ENCODE measurements at places on chromosomes 4 and X.

DNA sequence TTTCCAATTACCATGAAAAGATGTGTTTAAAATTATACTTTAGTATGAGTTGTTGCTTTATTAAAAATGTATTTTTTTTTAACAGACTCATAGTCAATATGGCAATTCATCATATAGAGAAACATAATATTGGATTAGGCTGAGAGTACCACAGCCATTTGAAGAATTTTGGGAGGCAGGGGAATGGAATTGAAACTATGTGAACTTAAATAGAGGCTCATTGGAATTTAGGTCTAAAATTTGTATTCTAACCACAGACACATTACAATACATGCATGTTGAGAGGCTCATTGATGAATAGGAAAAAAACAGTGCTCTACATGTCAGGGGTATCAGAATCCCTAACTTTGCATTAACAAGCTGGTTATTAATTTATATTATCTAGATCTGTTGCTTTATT lies 269.6 kb downstream of the DKK2 start:
- no peak overlapping the region for H3K4me3 ChIP-seq
- H3K36me3 ChIP-seq: no peaks in the 10 kb centered on the region
- H3K27ac ChIP-seq: no peak overlapping the region
- no peak for DNase-seq
- H3K27me3 ChIP-seq: no peaks in the 10 kb centered on the region

GRCh38 chr4:83389037-83389720 lies 54.5 kb upstream of the HPSE start:
- H3K4me3 ChIP-seq: no peak overlapping the region
- no peaks in the 10 kb centered on the region for H3K36me3 ChIP-seq
- no peak overlapping the region for H3K27ac ChIP-seq
- no peaks in the 10 kb centered on the region for H3K27me3 ChIP-seq

DNA sequence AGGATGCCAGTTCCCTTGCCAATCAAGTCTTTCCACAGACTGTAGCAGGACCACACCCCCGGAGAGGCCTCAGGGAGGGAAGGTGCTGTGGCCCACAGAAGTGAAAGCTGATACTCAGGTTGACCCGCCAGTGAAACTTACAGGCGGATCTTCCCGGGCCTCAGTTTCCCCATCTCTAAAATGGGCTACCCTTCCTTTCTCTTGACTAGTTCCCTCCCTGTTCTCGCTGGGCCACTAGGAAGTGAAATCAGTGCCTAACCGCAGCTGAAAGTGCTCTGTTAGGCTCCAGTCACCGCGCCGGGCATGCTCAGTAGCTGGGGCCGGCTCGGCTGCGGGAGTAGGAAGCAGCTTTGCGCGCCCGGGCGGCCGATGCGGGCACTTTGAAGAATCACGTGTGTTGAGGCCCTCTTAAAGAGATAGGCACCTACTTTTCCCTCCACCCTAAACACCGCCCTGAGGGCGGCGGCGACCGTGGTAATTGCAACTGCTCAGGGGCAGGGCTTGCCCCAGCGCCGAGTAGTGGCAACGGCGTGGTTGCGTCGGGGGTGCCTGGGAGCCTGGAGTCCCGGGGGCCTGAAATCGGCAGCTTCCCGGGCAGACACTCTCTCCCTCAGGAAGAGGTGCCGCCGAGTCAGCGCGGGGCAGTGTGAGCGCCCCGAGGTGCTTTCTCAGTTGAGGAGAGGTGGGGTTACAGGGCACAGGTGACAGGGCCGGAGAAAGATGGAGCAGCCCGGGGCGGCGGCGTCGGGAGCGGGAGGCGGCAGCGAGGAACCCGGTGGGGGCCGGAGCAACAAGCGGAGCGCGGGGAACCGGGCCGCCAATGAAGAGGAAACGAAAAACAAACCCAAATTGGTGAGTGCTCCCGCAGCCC lies at the start of gene DIAPH2:
DIAPH2 (plus strand) TSS at position 504 of the 871 bp plus-strand sequence.
- peaks cover 46% of the 10 kb centered on the region for H3K4me1 ChIP-seq
- H3K27me3 ChIP-seq: peaks cover 21% of the 10 kb centered on the region
- peak within 1 kb of the TSS; percentile 98 for H3K4me3 ChIP-seq

DNA sequence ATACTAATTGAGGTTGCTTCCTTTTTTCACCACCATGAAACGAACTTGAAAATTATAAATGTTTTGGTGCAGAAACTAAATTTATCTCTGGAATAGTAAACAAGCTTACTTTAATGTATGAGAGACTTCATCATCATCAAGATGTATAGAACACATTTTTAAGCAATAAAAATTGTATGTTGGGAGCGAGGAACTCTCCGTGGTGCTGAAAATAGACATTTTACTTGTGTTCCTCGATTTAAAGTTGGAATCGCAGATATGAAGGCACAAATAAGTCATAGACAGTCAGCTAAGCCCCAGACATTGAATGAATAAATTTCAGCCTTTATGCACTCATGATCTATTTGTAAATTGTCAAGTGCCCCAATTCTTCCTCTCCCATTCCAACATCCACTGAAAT lies 310.7 kb downstream of the STK32B start:
- H3K4me3 ChIP-seq: no peak overlapping the region
- H3K27ac ChIP-seq: no peak overlapping the region
- H3K4me1 ChIP-seq: peaks cover 4% of the 10 kb centered on the region
- H3K36me3 ChIP-seq: no peaks in the 10 kb centered on the region

Data from activated T-cell treated with anti-CD3 and anti-CD28 coated beads, Interleukin-2, amount 50 U/mL, for 72 hours (primary cell).